ENCODE measurements at places on chromosomes 13 and 19. TPM values are rescaled to one million over a fixed set of nuclear protein-coding genes. Genes with fewer than 3 reads are reported as not detected.

The CNN1 gene
- polyA plus RNA-seq = 21.4 TPM

The WDR18 gene
- polyA plus RNA-seq = 30.9 TPM

The CLDN10 gene
- polyA plus RNA-seq = 223 TPM

The SLC10A2 gene
- polyA plus RNA-seq = not detected

The IGFL2 gene
- 1.1 TPM for polyA plus RNA-seq

The OR10H2 gene
- polyA plus RNA-seq = not detected

The ATP4B gene
- polyA plus RNA-seq = 3.4 TPM

The CYP4F22 gene
- 0.61 TPM for polyA plus RNA-seq

The TTC9B gene
- polyA plus RNA-seq = not detected

The LILRB4 gene
- 5.8 TPM for polyA plus RNA-seq

The CTXN1 gene
- polyA plus RNA-seq = 0.86 TPM
